Right lobe of liver (tissue), 6 donors: ENCODE measurements at places on chromosomes 7 and 10. TPM values are rescaled to one million over a fixed set of nuclear protein-coding genes. Genes with fewer than 3 reads are reported as not detected.

DNA sequence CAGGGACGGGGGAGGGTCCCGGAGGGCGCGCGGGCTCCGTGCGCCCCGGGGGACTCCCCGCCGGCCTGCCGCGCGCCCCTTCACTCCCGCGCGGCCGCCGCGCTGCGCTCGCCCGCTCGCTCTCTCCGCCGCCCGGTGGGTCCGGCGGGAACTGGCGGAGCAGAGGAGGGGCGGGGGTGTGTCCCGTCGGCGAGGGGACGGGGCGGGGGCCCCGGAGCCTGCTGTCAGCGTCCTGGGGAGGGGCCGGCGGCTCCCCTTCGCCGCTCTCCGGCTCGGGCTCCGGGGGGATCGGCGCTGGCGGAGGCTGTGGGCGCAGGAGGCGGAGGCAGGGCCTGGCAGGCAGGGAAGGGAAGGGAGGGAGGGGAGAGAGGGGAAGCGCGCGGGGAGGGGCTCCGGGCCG, at the start of gene SH3PXD2A:
Gene SH3PXD2A (minus strand): TSS at position 153 of the 400 bp plus-strand sequence. CDS start 310 bp downstream, outside the sequence.
- no peak for DNase-seq

Gene HOXA5
- 1.5 TPM for total RNA-seq

- DNase-seq: no peak
These were observed 23.4 kb downstream of the COX15 start for GRCh38 chr10:99708428-99709012.

DNA sequence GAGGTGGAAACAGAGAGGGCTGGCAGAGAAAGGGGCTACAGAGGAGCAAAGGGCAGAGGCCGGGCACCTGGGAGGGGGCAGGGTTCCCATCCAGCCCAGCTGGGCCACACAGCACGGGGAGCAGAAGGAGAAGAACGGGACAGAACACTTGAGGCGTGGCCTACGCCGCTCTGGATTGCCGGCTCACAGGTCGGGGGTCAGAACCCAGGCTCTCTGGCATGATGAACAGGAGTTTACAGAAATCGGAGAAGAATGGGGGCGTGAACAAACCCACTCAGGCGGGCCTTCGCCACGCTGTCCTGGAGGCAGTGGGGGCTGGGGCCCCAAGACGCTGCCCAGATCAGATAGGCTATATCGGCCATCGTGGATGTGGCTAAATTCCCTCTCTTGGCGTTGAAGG, 362.2 kb upstream of the SHH start:
- no peak for DNase-seq

DNA sequence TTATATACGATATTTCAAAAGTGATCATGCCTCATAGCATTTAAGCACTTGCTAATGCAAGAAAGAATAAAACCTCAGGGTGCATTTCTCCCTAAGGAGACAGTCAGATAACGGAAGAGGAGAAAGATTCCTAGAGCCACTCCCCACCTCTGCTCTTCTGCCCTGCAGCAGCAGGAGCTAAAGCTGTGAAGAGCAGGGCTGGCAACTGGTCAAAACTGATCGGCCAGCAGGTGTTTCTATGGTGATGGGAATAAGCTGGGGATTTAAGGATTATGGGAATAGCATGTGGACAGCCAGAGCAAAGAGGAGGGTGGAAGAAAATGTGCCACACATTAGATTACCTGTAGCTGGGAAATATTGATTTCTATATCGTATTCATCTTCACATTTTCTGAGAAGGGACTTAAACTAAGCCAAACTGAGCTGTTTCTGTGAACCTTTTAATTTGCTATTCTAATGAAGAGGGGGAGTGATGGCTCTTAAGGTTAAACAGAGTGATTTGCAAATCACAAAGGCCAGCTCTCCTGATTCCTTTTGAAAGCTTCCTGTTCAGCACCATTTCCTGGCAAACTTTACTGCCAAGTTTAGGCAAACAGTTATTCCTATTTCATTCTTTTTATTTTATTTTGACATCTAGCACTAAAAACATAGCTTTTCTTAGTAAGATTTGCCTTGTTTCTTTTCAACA, 268.9 kb upstream of the PFKP start:
- DNase-seq: no peak
